Effector memory CD4-positive, alpha-beta T cell (primary cell): ENCODE measurements at places on chromosomes 3 and 15.

- no peak for DNase-seq
These were observed 2.9 kb upstream of the TNK2 start for GRCh38 chr3:195911041-195911945.

- peak; percentile 30 for DNase-seq
These were observed 7.5 kb upstream of the CMTM6 start for GRCh38 chr3:32510075-32510724.

DNA sequence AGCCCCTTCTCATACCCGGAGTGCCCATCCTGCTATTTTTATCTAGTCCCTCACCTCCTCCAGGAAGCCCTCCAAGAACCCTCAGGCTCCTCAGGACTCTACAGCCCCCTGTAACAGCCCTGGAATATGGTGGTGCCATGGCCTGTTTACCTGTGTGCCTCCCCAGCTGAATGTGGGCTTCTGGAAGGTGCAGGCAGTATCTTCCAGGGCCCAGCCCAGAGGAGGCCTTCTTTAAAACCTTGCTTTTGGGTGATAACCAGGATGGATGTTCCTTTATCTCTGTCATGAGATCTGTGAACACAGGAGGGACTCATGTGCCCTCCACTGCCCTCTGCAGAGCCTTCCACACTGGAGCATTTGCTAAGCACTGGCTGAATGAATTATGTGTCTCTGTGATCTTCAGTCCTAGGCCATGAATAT lies 36.7 kb upstream of the MRPS22 start:
- DNase-seq: no peak

- no peak for DNase-seq
These were observed 204.8 kb upstream of the CCDC54 start for GRCh38 chr3:107172411-107172810.

DNA sequence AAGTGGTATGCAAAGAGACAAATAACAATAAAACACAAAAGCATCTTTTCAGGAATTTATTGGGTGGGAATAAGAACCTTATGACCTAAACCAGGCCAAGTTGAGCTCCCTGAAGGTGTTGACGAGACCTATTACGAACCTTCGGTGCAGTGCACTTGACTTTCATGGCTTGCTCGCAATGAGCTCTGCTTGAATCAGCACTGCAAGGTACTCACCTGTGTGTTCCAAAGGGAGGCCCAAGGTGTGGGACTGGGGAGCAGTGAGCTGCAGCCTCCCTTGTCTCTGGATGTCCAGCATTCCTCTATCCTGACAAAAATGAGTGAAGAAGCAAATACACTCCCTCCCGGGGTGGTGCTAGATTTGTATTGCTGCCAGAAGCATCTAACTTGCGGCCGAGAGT lies at the start of gene MDFIC2:
TSS of gene MDFIC2 (minus strand) at position 303 of the 400 bp plus-strand sequence. CDS start 665 bp downstream, outside the sequence.
- DNase-seq: no peak

DNA sequence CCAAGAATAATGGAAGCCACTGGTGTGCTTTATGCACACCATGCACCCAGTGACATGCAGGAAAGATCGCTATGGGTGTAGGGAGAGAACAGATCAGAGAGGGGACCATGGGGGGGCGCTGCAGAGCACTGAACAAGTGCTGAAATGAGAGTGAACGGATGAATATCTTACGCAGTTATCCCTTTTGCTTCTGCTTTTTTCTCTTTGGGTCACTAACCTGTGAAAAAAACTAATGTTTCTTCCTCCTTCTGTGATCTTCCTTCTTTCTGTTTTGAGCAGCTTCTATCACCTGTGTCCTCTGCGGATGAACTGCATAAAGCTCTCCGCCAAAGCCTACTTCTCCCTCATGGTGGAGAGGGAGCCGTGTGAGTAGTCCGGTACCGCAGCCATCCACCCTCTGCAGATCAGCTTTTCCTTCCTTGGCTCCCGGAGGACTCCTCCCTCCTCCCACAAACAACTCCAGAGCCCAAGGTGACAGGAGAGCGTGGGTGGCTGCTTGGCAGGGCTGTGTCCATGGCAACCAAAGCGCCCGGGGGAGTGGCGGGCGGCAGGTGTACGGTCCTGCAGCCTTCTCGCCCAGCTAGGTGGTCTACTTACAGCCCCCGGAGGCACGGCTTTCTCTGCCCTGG lies 106.2 kb downstream of the DGKG start:
- no peak for DNase-seq

GRCh38 chr3:106635826-106636225 lies 741.4 kb upstream of the CCDC54 start:
- DNase-seq: no peak

DNA sequence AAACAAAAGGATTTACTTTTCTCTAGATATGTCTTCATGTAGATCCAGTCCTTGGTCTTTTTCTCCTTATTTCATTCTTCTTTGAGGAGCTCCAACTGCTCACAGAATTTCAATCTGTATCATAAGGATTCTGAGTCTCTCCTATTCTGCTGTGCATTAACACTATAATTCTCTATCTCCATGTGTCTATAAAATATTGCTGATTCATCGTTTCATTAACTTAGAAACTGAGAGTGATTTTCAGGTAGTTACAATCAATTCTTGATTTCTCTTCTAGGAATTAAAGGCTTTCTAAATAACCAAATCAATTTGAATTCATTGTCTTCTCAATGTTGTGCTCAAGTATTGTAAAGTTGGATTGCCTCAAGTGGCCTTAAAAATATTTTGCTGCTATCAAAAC lies 651.5 kb upstream of the CADM2 start:
- DNase-seq: no peak

GRCh38 chr15:73679180-73679579 lies 5.0 kb upstream of the CD276 start:
- no peak for DNase-seq

DNA sequence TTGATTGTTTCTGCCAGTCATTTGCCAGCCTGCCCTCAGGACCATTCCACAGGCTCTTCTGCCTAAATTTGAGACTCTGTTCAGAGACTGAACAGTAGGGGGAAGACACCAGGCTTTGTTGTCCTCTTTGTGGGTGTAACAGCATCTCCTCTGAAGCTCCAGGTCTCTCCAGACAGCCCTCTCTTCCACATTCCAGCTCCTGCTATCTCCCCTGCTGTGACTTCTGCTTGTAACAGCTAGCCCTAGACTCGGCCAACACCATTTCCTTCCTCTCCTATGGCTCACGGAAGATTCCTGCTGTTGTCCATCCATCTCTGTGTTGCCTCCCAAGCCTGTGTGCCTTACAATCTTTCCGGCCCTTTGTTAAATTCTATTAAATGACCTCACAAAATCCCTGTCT lies 40.2 kb downstream of the SUCLG2 start:
- DNase-seq: no peak

- no peak for DNase-seq
These were observed 129.7 kb downstream of the NTRK3 start for GRCh38 chr15:88126695-88127431.

GRCh38 chr3:52574056-52574965 lies 37.9 kb downstream of the UQCC5 start:
- no peak for DNase-seq

- DNase-seq: no peak
These were observed 597.8 kb upstream of the ALCAM start for GRCh38 chr3:104768886-104769285.

GRCh38 chr15:78085928-78086327 lies 6.4 kb upstream of the SH2D7 start:
- no peak for DNase-seq

- DNase-seq: no peak
These were observed 105.8 kb downstream of the UBE3A start for GRCh38 chr15:25333049-25333448.

- no peak for DNase-seq
These were observed 161.5 kb downstream of the TBC1D5 start for GRCh38 chr3:17580901-17581300.

- no peak for DNase-seq
These were observed 22.6 kb upstream of the SCG3 start for GRCh38 chr15:51658664-51659063.

GRCh38 chr15:71125831-71126450 lies 10.7 kb downstream of the THSD4 start:
- DNase-seq: no peak

DNA sequence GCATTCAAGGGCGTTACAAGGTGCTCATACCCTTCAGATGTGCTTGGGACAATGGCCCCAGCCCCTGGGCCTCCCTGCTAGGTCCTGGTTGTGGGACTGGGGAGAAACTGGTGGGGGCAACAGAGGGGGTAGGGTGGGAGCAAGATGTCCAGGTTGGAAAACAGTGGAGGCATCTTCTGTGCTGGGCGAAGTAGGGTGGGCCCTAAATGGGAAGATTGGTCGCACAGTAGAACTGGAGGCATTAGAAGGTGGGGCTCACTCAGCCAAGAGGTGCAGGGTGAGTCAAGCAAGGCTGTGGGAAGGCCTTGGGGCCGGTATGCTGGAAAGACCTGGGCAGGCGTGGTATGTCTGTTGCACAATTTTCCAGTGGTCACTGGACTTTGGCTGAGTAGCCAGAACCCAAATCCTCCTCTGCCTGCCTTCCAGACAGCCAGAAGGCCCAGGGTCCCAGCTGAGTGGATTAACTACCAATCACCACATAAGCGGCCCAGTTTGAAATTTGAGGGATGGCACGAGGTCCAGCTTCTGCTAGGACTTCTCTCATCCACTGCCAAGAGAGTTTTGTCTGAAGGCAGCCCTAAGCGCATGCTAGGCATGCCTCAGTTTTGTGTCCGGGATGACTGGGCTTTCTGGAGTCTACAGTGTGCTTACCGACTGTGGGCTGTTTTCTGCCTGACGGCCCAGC lies 74.5 kb downstream of the LSM3 start:
- DNase-seq: no peak

GRCh38 chr15:50542887-50543210 lies 3.6 kb downstream of the USP50 start:
- DNase-seq: no peak

DNA sequence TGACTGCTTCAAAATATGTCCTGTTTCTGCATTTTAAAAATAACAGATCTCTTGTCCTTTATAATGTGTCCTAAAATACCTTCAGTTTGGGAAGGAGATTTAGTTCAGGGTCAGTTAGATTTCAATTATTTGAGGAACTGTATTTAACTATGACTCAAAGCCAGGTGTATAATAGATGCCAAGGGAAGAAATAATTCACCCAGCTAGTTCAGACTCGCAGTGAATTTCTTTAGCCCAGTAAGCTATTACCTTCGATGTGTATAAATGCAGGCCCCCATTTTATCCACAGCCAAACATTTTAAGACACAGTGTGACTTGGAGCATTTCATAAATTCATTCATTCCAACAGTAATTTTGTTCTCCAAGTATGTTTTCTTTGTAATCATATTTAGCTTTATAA lies 458.0 kb downstream of the ZNF385D start:
- no peak for DNase-seq

- no peak for DNase-seq
These were observed 34.5 kb upstream of the MAP3K13 start for GRCh38 chr3:185328324-185329004.

DNA sequence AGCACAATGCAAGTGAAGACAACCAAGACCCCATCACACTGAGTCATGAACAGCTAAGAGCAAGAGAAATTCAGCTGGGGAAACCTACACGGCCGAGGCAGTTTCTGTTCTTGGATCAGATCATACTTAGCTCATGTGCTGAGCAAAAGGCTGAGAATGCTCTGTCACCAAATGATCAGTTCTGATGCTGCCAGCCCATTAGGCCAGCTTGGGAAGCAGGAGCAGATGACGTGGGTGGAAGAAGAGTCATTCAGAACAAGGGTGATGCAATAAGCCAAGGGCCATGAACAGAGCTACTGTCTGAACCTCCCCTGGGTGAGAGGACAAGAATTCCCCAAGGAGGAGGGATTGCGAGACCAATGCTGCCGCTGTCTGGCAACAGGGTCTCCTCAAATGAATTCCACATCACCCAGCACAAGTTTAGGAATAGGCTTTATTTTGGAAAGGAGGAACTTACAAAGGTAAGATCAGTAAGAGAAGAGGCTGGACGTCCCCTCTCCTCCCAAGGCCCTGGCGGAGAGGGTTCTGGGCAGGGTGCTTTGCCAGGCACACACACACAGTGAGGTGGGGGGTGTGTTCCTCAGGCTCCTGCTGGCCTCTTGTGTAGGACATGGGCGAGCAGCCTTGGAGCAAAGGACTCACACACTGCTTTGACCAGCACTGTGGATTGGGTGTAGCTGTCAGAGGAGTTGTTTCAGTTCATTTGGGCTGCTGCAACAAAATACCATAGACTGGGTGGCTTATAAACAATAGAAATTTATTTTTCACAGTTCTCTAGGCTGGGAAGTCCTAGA lies 65.6 kb upstream of the CTXND1 start:
- no peak for DNase-seq

DNA sequence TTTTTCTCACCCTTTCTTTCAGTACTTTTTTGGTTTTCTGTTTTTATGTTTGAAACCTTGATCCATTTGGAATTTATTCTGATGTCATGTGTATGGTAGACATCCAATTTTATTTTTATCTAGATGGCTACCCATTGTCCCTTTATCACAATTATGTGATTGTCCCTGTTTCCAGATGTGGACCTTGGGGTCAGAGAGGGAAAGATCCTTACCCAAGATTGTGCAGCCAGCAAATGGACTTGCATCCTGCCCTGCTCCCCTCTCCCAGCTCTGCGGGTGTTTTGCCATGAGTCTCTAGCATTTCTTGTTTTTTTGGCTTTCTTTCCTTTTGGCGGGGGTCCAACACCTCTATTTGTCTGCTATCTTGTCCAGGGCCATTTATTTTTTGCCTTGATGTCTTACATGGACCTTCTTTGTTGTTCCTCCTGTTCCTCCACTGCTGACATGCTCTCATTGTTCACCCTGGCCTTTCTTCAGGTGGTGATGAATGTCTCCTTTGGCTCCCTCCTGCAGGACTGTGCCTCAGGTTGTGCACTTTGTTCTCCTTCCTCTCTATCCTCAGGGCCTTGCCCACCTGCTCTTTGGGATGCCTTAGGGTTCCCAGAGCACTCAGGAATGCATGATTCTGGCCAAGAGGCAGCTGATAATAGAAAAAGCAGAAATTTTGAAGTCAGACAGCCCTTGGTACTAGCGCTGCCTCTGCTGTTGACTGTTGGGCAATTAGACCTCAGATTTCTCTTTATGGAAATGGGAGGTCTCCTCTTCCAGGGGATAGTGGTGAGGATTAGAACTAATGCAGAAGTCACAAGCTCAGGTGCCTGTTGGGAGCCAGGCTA lies 84.3 kb downstream of the EEFSEC start:
- no peak for DNase-seq

GRCh38 chr15:86001200-86001599 lies 78.5 kb upstream of the AGBL1 start:
- no peak for DNase-seq

- DNase-seq: no peak
These were observed 9.6 kb downstream of the KBTBD13 start for GRCh38 chr15:65085990-65086679.

- DNase-seq: no peak
These were observed 508 bp downstream of the GORASP1 start for GRCh38 chr3:39106851-39107387.
